ENCODE measurements at places on chromosomes 4 and X.

GRCh38 chr4:5899396-5899795 lies 6.5 kb upstream of the CRMP1 start:
- DNase-seq = no peak

GRCh38 chr4:142406499-142406835 lies 439.6 kb downstream of the INPP4B start:
- DNase-seq = no peak

- no peak for DNase-seq
Observed at GRCh38 chrX:42443267-42443666, 334.7 kb downstream of the PPP1R2C start.

DNA sequence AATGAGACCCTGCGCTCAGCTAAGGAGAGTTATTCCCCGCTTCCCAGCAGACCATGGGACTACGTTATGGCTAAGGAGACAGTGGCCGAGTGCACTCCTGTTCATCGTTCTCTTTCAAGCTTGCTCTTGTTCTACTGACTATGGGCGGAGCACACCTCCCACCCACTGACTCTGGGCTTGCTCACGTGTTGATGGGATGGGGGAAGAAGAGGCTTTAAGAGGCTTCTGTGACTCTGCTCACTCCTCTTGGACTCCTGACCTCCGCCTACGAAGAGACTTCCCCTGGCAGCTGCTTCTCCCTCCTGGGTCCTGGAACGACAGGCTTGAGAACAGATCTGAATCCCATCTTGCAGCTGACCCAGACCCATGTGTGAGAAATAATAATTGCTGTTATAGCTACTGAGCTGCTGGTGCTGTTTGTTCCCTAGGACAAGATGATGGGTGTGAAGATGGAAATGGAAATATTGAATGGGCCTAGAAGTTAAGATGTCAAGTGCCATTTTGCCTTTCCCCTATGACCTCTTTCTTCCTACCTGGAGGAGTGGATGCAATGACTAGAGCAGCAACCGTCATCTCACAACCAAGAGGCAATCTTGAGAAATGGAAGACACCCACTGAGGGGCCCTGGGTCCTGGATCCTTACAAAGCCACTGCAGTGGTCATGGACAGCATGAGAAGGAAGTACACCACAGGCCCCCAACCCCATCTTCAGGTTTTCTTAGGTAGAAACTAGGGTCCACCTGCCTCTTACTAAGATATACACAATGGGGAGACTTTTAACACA lies 38.7 kb upstream of the IRAK1 start:
- DNase-seq = no peak

DNA sequence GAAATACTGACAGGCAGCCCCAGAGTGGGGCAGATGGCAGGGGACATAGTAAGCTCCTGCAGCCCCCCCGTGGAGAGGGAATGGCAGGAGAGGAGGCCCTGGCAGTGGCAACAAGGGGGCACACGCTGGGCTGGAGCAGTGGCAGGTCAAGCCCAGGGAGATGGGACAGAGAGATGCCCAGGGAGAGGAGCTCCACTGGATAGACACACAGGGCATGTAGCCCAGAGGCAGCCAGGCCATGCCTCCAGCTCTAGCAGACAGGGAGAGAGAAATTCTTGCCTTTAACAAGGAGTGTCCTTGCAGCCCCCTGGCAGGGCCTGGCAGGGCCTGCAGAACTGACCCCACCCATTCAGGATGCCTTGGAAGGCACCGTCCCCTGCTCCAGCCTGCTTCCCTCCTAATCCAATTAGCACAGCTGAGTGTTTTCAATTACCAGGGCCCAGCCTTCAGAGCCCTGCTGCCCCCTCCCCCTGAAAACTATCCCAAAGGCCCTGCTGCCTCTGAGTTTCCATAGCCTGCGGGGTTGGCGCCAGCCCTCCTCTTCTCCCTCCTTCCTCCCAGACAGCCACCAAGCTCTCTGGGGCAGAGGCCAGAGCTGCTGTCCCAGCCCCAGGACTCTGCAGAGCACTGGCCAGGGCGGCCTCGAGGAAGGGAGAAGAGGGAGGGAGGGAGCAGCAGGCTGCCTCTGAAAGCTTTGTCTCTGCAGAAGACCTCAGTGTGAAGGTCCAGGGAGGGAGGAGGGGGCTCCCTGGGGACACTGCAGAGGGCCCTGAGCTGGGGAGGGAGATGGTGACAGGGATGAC lies 12.5 kb downstream of the L1CAM start:
- DNase-seq = no peak

DNA sequence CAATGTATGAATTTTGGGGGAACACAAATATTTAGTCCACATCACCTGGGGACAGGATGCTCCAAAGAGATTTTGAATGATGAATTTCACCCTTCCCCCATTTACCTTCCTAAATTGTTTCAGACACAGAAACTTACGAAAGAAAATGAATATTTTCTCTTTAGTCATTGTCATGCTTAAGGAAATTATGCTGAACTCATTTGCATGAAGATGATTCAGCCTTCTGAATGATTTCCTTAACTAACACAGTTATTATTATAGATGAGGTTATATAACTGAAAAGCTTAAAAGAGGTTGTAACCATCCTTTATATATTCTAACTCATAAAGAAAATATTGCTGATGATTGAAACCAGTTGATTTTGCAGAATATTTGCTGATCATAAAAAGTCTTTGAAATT lies 61.1 kb downstream of the KCNIP4 start:
- no peak for DNase-seq

- no peak for DNase-seq
Observed at GRCh38 chr4:87718217-87718835, 68.2 kb downstream of the DMP1 start.

DNA sequence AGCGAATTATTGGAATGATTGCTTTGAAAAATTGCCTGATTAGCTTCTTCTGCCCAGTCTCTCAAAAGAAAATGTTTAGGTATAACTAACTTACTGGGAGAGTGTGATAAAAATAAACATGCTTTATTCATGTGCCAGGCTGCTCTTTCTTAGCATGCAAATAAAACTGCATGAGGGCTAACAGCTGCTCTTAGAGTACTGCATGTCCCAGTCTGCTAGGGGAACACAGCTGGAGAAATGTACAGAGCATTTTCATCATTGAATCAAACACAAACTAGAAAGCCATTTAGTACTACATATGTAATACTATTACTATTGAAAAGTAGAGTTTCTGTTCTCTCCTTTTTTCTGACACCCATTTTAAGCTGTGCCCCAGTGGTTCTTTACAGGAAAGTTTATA lies 726.0 kb downstream of the GRID2 start:
- no peak for DNase-seq

DNA sequence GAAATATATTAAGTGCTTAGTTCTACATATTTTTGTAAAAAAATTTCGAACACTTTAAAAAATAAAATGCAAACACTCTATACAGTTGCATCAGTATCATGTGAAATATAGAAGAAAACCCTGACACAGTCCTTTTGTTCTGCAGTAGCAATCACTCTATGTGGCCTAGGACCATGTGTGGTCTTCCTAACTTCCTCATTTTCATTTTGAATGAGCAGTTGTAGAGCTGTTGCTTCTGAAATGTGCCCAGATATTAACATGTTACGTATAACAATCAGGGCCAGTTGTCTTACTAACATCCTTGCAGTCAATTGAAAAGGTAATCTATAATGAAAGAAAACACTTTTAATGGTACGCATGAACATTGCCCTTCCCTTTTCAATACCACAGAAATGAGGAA lies 107.9 kb downstream of the ZNF827 start:
- DNase-seq = no peak

DNA sequence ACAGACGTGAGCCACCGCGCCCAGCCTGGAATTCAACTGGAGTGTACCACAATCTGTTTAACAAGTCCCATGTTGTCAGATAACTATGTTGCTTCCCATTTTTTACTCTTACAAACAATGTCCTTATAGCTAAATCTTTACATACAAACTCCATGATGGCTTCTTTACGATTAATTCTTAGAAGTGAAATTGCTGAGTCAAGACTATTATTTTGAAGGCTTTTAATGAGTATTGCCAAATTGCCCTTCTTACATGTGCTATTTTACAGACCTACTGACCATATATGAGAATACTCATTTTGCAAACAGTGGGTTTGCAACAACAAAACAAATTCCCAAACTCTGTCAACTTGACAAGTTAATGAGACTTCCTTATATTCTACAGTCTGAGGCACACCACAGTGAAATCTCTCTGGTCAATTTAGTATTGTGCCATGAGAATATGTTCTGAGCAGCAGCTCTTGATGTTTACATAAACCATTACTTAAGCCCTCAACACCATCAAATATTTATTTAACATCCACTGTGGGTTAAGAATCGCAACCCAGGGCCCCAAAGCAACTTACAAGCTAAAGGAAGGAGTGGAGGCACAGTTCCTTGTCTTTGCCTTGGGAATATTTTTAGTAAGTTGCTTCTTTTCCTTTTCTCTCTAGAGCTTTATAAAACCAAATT lies 128.5 kb downstream of the SPRY1 start:
- no peak for DNase-seq

DNA sequence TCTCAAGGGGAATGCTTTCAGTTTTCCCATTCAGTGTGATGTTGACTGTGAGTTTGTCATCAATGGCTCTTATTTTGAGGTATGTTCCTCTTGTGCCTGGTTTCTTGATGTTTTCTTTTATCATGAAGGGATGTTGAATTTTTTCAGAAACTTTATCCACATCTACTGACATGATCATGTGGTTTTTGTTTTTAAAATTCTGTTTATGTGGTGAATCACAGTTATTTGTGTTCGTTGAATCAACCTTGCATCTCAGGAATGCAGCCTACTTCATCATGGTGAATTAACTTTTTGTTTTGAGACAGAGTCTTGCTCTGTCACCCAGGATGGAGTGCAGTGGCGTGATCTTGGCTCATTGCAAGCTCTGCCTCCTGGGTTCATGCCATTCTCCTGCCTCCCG lies 263.1 kb upstream of the KLF3 start:
- DNase-seq = no peak

GRCh38 chrX:77444075-77444474 lies 3.1 kb upstream of the FGF16 start:
- no peak for DNase-seq

DNA sequence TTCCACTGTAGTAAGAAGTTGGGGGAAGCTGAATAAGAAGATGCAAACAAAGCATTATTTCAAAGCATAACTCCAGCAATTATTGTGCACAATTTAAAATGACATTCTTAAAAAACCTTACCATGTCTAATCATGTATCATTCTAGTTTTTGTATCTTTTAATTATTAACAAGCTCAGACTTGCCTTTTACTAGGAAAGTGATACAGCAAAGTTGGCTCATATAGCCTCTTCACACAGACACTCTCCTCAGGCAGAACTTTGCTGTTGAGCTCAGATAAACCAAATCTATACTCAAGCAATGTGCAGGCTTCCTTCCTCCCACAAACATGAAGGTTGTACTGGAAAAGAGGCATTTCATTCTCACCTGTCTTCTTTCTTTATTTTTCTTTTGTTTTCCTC lies 358.7 kb upstream of the EMCN start:
- DNase-seq = no peak

GRCh38 chr4:37908488-37909331 lies 17.8 kb downstream of the TBC1D1 start:
- no peak for DNase-seq

GRCh38 chr4:39326468-39326977 lies 39.6 kb downstream of the RFC1 start:
- DNase-seq = no peak

DNA sequence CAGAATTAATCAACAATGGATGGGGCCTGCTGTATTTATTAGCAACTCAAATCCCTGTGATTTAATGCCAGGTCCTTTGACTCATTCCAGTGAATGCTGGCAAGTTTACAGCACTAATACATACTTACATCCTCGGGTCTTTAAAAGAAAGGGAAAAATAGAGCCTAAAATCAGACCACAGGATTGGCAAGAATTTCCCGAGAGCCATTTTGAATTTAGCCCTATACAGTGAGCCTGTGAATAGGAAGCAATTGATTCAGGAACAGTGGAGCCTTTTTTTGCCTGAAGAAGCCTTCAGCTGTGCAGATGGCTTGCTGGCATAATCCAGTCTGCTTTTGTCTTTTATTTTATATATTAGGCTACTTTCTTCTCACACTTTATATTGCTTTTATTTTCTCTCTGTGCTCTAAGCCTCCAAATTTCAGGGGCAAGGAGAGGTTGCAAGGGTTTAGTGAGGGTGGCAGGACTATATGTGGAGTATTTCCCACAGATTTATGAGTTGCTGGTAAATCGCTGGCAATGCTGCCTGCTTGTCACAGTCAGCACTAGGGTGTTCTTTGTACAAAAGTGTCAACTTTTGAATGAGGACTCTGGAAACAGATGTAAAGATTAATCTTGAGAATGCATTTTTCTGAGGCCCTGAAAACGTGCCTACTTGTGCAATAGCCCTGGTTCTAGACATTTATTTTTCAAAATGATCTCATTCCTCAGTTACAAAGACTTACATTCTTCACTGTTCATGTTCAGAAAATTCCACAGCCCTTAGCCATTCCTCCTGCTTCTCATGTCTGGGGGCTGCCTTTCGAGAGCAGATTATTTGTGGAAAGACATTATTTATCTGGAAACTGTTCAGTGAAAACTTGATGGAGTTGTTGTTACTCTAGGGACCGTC lies 303.5 kb downstream of the SPRY1 start:
- DNase-seq = no peak

GRCh38 chrX:17736478-17736855 lies 826 bp upstream of the SCML1 start:
- no peak for DNase-seq

- no peak for DNase-seq
Observed at GRCh38 chr4:1846580-1846979, 9.4 kb downstream of the LETM1 start.

GRCh38 chrX:16718824-16719333 lies 533 bp upstream of the SYAP1 start:
- DNase-seq = no peak

DNA sequence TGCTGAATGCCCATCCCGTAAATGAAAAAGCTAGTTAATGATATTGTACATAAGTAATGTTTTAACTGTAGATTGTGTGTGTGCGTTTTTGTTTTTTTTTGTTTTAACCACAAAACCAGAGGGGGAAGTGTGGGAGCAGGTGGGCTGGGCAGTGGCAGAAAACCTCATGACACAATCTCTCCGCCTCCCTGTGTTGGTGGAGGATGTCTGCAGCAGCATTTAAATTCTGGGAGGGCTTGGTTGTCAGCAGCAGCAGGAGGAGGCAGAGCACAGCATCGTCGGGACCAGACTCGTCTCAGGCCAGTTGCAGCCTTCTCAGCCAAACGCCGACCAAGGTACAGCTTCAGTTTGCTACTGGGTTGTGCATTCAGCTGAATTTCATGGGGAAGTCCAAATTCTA lies at the start of gene SPP1:
SPP1 (plus strand) TSS at position 249 of the 400 bp plus-strand sequence. CDS start 1,182 bp downstream, outside the sequence.
- DNase-seq = no peak

- no peak for DNase-seq
Observed at GRCh38 chrX:96683997-96684338, 674 bp upstream of the DIAPH2 start.

DNA sequence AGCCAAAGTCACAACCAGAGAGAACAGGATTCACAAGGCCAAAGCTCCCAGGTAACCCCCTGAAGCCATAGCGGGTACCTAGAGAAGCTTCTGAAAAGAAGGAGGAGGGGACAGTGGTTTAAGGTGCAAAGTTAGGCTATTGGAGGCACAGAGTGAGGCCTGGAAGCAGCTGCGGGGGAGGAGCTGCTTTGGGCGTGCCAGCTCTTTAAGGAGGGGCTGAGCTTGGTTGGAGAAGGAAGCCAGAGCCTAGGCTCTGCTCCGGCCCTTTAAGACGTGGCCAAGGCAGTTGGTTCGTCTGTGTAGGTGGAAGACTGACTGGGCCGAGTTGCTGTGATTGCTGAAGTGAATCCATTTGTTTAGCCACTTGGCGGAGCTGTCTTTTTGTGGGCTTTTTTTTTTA lies 1.5 kb downstream of the KLF8 start:
- no peak for DNase-seq
